ENCODE measurements at places on chromosomes 12 and 14.

DNA sequence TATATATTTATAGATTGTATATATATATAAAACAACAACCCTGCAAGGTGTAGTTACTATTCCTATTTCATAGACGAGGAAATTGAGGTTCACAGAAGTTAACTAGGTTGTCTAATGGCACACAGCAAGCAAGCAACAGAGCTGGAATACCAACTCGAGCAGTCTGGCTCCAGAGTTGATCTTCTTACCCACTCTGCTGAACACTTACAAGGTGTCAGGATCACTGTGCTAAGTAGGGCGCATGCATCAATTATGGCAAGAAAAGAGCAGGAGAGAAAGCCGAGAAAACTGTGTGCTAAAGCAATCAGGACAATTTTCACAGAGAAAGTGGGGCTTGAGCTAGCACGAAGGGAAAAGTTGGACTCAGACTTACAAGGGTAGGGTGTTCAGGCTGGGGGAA, 15.9 kb upstream of the ARMH4 start:
- no peak for DNase-seq

DNA sequence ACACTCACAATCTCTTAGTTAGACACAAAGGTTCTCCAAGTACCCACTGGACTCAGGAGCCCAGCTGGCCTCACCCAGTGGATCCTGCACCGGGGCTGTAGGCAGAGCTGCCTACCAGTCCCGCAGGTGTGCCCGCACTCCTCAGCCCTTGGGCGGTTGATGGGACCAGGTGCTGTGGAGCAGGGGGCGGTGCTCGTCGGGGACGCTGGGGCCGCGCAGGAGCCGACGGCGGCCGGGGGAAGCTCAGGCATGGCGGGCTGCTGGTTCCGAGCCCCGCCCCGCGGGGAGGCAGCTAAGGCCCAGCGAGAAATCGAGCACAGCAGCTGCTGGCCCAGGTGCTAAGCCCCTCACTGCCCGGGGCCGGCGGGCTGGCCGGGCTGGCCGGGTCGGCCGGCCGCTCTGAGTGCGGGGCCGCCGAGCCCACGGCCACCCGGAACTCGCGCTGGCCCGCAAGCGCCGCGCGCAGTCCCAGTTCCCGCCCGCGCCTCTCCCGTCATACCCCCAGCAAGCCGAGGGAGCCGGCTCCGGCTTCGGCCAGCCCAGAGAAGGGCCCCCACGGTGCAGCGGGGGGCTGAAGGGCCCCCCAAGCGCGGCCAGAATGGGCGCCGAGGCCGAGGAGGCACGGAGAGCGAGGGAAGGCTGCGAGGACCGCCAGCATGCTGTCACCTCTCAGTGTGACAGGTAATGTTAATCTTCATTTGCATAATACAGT, 506.8 kb downstream of the LRFN5 start:
- no peak for DNase-seq

DNA sequence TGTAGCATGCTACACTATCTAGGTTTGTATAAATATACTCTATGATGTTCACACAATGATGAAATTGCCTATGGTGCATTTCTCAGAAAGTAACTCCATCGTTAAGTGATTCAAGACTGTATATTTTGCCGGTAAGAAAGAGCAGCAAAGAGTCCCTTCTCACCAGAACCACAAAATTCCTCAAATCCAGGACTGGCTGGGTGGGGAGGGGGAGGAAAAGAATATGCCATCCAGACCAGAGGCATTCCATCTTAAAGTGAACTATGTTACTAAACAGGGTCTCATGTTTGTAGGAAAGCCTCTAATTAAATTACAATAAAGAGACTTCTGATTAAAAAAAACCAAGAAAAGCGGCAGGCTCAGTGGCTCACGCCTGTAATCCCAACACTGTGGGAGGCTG, 11.5 kb downstream of the UBE2N start:
- DNase-seq = no peak

GRCh38 chr14:74346341-74346740, 1.9 kb upstream of the VRTN start:
- DNase-seq = no peak

DNA sequence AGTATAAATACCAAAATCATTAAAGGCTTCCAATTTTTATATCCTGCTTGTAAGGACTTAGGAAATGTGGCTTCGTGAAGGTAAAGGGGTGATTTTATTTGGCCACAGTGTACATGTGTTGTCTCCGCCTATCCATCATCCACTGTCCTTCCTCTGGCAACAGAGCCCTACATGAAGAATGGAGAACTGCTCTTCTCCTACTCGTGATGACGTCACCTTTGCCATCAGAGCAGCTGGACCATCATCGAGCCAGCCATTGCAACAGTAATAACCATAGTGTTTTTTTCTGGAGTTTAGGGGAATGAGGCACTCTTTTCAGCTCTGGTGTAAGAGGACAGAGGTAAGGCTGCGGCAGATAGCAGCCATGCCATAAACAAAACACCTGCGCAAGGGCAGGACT, 19.2 kb downstream of the ITPR2 start:
- DNase-seq = no peak

DNA sequence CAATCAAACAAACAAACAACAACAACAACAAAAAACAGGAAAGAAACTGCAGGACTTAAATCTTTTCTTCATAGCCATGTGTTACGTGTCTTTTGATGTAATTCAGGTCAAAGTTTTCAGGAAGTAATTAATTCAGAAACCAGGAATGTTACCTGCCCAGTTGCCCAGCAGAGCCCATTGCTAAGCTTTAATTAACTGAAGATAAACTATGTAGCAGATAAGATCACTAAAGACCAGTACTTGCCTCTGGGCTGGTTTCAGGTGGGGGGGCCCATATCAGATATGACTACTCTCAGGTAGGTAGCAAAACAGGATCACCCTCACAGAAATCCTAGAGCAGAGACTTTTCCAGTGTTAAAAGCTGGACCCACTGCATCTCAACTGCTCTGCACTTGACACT, 69.2 kb downstream of the LIN7A start:
- no peak for DNase-seq

DNA sequence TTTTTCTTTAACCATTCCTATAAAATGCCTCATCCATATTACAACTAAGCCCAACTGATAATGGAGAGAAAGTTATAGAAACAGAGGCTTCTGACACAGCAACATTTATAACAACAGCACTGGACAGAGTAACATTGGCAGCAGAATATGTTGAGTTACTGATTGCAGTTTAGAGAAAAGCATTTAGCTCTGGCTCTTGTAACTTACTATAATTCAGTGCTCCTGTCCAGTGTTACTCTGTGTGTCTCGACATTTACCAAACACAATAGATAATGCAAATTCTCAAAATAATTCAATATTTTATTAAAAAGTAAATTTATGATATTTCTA, 356.1 kb downstream of the CEP128 start:
- DNase-seq = no peak

DNA sequence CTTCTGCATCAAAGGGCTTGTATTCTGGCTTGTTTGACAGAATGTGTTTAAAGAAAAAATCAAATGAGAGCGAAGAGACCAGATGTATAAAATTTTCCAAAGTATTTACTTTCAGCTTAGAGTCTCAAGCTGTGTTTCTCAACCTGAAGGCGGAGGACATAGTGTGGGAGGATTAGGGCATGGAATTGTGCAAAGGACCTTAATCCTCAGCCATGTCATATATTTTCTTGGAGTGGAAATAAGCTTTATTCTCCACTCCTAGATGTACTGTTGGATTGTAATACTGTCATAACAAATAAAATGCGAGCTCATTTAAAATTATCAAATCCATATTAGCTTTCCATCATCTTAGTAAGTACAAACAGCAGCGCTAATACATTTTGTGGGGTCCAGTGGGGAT, 154.0 kb downstream of the PAH start:
- DNase-seq = no peak

DNA sequence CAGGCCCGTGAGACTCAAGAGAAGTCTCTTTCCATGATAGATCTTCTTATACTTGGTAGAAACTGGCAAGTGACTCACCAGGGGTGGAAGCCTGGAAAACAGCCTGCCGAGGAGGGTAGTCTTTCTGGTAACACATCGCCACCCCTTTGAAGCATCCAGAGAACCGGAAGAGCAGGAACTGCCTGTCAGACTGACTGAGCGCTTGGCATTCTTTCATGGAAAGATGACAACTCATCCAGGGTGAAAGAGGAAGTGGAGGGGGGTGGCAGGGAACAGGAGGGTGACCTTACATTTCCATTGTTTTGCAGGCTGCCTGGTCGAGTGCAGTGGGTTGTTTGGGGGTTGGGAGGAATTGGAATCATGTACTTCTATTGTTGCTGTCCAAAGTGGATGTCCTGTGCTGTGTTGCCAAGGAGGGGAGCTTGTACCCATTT, 34.5 kb downstream of the PRKCH start:
- DNase-seq = no peak

- no peak for DNase-seq
Measured at GRCh38 chr14:102508410-102508773, 1.2 kb downstream of the ANKRD9 start.

DNA sequence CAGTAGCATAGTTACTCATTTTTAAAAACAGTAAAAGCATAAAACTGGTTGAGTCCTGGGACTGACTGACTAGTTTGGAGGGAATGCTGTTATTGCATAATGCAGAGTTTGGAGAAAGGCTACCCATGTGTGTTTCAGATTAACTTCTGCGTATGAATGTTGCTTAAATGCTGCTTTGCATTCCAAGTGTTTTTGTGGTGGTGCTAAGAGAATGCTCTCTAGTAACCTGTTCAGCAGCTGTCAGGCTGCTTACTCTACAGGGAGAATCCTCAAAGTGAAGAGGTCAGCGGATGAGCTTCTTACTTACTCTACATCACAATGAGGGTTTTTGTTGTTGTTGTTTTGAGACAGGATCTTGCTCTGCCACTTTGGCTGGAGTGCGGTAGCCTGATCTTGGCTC, 4.3 kb downstream of the DLST start:
- peak; percentile 91 for DNase-seq

- DNase-seq = no peak
Measured at GRCh38 chr12:132245521-132246101, 83.8 kb downstream of the GALNT9 start.
